ENCODE measurements at places on chromosomes 2 and 18.
A peak's percentile ranks its signal among the peaks of the same experiment; 100 is the strongest.

DNA sequence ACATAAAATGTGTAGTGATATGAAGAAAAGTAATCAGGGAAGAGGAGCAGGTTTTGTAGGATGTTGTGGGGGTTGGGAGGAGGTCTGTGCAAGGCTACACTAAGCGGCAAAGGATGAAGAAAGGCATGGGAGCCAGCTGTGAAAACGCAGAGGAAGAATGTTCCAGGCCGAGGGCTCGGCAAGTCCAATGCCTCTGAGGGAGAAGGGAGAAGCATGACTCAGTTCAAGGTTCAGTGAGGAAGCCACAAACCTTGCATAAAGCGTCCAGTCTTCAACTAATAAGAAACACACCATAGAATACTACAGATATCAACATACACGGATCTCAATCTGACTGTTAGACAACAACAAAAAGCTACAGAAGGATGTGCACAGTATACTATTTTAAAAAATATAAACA lies 16.2 kb downstream of the EPB41L3 start:
- no peak for DNase-seq

- no peak for DNase-seq
Measured at GRCh38 chr2:67436221-67436620, 39.1 kb downstream of the ETAA1 start.

DNA sequence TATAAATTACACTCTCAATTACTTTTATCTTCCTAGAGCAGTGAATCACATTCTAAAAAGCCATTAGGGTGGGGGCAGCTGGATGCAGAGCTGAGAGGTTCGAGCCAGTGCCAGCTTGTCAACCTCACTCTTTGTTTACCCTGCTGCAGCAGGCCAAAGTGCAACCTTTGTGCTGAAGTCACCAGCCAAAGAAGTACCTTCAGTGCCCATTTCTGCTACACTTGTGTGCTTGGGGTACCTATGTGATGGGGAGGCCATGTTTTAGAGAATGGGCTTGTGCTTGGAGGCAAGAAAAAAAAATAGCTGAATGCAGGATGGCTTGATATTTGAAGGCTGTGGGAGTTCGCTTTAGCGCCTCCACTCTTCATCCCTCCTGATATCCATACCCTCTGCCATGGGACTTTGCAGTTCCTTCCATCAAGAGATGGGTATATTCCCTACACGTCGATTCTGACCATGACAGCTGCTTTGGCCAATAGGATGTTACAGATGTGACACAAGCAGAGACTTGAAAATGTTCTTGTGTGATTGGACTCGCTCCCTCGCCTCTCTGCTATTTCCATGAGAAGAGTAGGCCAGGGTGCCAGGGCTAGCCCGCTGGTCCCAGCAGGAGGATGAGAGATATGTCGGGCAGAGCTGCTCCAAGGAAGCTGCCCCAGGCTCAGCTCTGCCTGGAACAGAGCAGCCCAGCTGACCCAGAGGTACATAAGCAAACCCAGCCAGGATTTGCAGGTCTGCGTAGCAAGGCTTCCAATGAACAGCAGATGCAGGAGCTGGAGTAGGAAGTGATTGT lies 12.7 kb upstream of the FZD5 start:
- DNase-seq: no peak

DNA sequence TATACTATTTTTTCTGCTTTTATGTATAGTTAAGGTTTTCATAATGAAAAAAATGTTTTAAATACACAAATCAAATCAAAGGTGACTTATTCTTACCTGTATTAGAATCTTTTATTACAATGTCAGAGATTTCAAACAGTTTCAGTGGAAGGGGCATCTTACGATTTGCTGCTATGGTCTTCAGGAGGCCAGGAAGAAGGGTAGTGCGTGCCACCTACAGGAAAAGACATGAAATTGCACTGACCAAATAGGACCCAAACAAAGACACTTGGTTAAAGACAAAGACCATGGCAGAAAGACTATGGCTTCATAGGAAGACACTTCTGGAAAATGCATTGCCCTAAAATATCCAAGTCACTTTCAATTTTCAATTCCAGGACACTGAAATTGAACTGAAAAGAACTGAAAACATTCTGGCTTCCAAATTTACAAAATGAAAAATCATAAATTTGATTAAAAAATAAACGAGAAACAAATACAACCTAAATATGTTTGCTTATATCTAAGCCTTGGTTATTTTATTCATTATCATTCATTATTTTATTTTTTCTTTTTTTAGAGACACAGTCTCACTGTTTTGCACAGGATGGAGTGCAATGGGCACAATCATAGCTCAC lies 42.1 kb downstream of the FARSB start:
- DNase-seq: no peak

- DNase-seq: no peak
Measured at GRCh38 chr18:46356278-46357033, 252.3 kb downstream of the HAUS1 start.

- DNase-seq: no peak
Measured at GRCh38 chr2:62354771-62355561, 151.0 kb downstream of the TMEM17 start.

DNA sequence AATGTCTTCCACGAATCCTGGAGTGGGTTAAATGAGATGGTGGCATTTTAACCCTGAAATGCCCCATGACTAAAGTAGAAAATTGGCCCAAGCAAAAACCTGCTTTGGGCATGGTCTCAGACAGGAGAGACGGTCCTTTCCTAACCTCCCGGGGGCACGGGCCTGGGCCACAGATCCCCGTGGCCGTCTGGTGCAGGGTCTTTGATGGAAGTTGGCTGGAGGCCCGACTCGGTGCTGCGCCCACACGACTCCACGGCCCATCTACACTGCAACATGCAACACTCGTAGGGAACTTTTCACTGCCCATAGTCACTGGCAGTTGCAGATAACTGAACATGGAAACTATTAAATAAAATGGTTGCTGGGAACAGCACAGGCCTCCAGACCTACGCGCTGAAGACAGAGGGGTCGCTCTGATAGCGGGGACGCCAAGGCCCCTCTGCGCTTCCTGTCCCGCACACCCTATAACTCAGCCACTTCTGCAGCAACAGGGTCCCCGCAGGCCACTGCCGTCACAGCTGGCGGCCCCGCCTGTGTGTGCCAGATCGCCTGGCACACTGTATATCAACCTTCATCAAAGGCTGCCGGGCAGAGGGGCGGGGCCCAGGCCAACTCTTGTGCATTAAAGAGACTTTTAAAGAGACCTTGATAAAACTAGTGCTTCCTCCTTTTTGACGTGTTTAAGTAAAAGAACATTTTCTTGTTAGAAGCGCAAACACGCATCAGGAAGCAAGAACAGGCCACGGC lies 214.1 kb downstream of the TWIST2 start:
- DNase-seq: no peak

DNA sequence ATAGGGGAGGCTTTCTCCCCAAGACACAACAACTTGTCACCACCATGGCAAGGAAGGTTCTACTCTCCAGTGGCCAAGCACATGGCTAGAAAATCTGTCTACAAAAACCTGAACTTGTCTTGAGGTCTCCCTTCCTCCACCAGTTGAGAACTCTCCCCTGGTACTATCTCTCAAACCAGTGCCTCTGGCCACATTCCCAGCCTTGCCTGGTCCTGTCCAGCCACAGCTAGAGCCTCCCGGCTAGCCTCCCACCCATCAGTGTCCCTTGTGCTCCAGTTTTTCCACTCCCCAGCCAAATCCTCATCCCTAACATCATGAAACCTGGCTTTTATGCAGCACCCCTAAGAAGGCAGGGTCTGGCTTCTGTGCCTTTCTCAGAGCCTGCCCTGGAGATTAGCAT lies 21.2 kb upstream of the FZD5 start:
- DNase-seq: no peak

DNA sequence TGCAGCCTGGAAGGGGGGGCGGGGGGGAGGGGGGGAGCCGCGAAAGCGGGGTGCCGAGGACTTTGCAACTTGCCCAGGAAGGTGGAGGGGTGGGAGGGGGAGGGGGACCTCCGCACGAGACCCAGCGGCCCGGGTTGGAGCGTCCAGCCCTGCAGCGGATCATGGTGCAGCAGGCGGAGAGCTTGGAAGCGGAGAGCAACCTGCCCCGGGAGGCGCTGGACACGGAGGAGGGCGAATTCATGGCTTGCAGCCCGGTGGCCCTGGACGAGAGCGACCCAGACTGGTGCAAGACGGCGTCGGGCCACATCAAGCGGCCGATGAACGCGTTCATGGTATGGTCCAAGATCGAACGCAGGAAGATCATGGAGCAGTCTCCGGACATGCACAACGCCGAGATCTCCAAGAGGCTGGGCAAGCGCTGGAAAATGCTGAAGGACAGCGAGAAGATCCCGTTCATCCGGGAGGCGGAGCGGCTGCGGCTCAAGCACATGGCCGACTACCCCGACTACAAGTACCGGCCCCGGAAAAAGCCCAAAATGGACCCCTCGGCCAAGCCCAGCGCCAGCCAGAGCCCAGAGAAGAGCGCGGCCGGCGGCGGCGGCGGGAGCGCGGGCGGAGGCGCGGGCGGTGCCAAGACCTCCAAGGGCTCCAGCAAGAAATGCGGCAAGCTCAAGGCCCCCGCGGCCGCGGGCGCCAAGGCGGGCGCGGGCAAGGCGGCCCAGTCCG lies 540 bp downstream of the SOX11 start:
- no peak for DNase-seq

- DNase-seq: peak; percentile 31
Measured at GRCh38 chr2:3023531-3023930, 354.1 kb downstream of the EIPR1 start.

DNA sequence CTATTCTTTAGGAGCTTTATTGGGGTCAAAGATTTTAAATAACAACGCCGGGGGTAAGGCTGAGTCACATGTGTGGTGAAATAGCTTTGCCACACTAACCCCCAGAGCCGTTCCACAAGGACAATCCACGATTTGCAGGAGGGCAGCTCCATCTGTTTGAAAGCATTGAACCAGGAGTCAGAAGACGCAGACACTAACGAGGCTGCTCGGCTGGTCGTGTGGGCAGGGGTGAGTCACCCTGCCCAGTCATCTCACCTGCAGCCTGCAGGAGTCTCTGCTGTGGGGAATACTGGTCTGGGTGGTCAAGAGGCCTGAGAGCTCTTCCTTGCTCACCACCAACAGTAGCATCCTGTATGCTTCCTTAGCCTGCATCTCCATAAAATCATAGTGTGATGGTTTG lies 149.2 kb upstream of the NCK2 start:
- no peak for DNase-seq

DNA sequence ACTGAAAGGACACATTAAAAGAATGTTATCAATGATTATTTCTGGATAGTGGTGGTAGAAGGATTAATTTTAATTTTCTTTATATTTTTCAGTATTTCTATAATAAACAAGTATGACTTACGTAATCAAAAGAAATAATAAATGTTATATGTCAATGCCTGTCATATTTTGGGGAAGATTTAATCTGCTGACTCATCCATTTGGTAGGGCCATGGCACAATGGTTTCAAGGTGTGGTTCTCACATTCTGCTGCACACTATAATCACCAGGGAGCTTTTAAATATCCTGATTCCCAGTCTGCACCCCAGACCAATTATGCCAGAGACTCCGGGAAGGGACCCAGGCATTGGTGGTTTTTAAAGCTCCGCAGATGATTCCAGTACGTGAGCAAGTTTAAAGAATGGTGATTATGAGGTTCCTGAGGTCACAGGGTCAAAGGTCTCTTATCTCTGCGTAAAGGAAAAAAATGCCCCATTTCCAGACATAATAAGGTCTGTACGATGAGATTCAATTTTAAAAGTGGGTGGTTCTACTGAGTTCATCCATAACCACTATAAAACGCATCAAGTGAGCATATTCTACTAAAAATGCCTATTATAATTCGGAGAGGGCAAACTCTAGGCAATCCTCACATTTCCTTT lies 27.2 kb downstream of the WIPF1 start:
- DNase-seq: no peak

GRCh38 chr18:70373042-70373519 lies 84.2 kb downstream of the SOCS6 start:
- no peak for DNase-seq

- DNase-seq: no peak
Measured at GRCh38 chr2:206700156-206700555, 18.0 kb downstream of the DYTN start.

DNA sequence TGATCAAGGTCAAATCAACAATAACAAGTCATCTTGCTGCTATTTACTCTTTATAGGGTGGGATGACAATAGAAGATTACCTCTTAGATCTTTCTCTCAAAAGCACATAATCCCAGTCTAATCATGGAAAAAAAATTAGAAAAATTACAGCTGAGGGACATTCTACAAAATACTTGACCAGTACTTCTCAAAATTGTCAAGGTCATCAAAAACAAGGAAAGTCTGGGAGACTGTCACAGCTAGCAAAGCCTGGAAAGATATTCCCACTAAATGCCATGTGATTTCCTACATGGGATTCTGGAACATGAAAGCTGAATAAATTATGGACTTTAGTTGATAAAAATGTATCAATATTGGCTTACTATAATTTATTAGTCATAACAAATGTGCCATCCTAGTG lies 276.2 kb downstream of the RNF144A start:
- no peak for DNase-seq

DNA sequence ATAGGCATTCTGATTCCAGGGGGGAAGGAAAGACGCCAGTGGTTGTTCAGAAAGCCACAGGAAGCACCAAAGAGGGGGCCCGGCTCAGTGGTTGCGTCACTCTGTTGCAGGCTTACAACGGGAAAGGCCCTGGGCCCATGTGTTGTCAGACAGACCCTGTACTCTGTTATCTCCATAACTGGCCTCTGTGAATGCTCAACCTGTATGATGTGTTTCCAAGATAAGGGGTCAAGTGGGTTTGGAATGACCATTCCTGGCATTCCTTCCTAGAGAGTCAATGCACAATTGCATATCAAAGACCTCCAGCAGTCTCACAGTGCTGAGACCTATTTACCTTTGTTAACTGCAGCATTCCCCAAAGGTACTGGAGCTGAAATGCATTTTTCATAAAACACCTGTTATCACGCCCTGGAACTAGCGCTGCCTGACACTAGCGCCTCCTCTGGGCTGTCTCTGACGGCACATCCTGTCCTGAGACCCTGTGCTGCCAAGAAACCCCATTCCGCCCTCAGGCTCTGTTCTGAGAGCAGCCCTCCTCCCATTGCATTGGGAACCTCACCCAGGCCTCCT lies 13.2 kb upstream of the LRRFIP1 start:
- DNase-seq: peak; percentile 70

- no peak for DNase-seq
Measured at GRCh38 chr18:3153107-3153704, 66.6 kb downstream of the MYOM1 start.

- no peak for DNase-seq
Measured at GRCh38 chr2:70627211-70627898, 73.7 kb upstream of the TGFA start.

DNA sequence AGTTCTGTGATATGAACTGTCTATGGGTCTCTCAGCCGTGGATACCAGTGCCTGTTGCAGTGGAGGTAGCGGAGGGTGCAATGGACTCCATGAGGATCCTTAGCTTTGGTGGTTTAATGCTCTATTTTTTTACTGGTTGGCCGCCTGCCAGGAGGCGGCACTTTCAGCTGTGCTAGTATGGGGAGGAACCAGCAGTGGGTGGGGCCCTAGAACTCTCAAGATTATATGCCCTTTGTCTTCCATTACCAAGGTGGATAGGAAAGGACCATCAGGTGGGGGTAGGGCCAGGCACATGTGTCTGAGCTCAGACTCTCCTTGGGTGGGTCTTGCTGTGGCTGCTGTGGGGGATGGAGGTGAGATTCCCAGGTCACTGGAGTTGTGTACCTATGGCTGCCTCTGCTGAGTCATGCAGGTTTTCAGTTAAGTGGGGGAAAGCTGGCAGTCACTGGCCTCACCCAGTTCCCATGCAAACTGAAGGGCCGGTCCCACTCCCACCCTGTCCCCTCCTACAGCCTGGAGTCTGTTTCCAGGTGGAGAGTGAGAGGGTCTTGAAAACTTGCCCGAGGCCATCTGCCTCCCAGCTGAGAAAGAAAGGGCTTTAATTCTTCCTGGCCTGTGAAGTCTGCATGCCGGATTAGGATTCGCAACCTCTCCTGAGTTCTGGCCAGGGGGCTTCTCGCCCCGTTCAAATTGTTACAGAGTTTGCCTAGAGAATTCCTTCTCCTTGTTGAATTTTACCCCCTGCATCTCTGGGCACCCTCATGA lies 14.5 kb downstream of the KCNS3 start:
- DNase-seq: no peak
